ENCODE measurements at places on chromosomes 3 and 15.

- no peak for DNase-seq
Measured at GRCh38 chr3:107235193-107235927, 141.9 kb upstream of the CCDC54 start.

DNA sequence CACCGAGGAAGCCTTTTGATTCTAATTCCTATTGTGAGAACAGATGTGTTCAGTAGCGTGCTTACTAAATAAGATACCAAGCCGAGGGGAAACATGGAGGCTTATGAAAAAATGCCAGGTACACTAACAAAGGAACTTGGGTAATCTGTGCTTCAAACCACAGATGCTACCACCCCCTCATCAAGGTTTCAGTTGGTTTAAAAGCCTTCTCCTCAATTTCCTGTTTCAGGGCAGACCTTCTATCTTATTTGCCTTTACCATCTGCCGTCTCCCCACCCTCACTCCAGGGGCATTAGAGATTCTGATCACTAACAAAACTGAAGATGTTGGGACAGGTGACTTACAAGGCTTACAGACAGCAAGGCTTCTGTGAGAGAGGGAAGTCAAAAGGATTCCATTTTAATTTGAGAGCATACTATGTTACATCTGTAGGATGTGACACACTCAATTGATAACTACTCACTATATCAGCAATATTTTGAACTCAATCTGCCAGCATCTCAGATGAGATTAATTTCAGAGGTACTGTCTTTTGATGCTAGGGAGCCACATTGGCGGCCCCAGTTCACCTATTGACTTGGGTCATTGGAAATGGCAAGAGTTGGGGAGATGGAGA is 60.6 kb upstream of the PLCL2 start:
- DNase-seq, result no peak

DNA sequence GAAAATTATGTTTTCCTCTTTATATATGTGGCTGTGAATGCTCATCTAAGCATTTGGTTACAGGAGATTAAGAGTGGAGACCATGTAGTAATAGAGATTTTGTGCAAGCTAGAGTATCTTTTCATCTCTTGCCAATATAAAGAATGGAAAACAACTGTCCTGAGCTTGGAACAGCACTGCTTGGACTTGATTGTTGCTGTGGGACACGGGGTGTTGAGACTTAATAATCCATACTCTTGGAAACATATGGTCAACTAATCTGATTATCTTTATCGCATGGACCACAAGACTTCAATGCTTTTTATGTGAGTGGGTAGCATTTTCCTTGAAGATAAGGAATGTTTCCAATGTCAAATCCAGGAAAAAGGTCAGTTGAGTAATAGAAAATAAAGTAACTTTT is 806.3 kb downstream of the DIPK2A start:
- no peak for DNase-seq

GRCh38 chr3:63746211-63746610 is 72.9 kb upstream of the C3orf49 start:
- DNase-seq, result no peak

DNA sequence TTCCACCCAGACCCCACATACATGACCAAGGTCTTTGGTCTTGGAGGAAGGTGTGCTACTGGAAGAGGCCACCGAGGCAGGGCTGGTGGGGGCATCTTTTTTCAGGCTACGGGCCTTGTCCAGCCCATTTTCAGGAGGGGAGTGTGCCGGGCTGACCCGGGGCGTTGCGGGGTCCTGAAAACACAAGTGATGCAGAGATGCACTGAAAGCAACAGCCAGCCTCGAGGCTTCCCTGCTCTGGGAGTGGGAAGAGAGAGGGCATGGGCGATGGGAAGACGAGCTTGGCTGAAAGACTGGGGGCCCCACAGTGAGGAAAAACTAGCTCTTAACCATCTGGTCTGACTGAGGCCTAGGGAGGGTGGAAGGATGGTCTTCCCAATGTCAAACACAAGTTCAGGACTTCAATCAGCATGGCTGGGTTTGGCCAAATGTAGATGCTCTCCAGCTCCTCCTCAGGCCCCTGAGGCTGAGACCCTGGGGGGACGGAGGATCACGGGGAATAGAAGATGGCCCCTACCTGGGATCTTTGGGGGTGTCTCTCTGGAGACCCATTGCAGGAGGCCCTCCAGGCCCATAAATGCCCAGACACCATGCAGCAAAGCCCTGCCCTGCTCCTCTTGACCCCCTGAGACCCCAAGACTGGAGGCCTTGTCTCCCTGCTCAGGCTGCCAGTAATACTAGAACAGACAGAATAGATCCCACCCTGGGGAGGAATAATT is 38.9 kb downstream of the TLE3 start:
- no peak for DNase-seq

DNA sequence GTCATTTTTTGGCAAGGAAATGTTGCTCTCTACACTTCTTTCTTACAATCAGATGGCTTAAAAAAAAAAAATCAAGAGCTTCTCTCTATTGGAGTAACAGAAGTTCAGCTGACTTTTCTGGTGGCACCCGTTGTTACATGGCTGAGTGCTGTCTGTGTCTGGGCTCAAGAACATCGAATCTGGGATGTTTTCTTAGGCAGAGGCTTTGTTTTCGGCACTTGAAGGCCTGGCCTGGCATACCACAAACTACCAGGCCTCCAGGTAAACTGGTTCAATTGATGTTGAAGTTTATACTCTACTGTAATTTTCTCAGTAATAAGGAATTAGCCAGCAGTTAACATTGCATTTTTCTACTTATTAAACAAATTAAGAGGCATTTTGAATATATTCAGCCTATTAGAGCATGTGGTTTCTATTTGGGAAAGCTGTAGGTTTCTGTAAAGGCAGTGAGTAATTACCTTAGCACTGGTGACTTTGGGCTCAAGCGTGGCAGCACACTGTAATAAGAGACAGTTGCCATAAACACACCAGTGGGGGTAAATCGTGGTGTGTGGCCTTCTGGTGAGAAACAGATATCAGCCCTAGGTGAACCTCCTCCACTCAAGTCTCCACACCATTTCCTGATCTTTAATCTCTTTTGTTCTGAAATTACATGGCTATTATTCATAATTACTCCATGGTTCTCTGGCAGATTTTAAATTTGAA is 544.7 kb downstream of the MECOM start:
- no peak for DNase-seq

DNA sequence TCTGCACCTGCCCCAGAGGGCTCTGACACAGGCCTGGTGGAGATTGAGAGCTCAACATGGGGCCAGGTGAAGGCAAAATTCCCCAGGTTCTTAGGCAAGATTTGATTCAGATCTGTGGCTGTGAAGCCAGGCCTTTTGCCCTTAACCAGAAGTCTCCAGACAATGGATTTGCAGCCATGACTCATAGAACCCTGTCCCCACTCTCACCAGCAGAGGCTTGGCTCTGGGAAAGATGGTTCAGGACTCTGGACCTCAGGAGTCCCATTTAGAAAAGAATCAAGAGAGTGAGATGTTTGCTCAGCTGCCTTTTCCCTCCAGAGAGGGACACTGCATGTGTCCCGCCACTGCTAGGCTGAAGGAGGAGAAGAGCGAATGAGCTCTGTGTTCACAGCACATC is 361.4 kb upstream of the ICE2 start:
- DNase-seq, result no peak

- no peak for DNase-seq
Measured at GRCh38 chr3:190210608-190211007, 89.9 kb upstream of the P3H2 start.

Data from Caki2 (cell line).